ENCODE measurements at places on chromosomes 1 and 21. TPM values are rescaled to one million over a fixed set of nuclear protein-coding genes. Genes with fewer than 3 reads are reported as not detected.
A peak's percentile ranks its signal among the peaks of the same experiment; 100 is the strongest.

SHISAL2A gene
- 4.9 TPM for total RNA-seq

SLAMF1 gene
- total RNA-seq: 138 TPM

DNAI4 gene
- total RNA-seq: 1.2 TPM

TFAP2E gene
- 0.76 TPM for total RNA-seq

IFI6 gene
- total RNA-seq: 15.4 TPM

LCE6A gene
- total RNA-seq: not detected

HES3 gene
- not detected for total RNA-seq

SYDE2 gene
- total RNA-seq: 3.6 TPM

COL9A2 gene
- total RNA-seq: 0.96 TPM

CATSPERE gene
- total RNA-seq: not detected

KRTAP7-1 gene
- not detected for total RNA-seq

OLIG1 gene
- total RNA-seq: not detected

IPP gene
- total RNA-seq: 11.3 TPM

COL6A1 gene
- 3.6 TPM for total RNA-seq

CFHR1 gene
- not detected for total RNA-seq

DNA sequence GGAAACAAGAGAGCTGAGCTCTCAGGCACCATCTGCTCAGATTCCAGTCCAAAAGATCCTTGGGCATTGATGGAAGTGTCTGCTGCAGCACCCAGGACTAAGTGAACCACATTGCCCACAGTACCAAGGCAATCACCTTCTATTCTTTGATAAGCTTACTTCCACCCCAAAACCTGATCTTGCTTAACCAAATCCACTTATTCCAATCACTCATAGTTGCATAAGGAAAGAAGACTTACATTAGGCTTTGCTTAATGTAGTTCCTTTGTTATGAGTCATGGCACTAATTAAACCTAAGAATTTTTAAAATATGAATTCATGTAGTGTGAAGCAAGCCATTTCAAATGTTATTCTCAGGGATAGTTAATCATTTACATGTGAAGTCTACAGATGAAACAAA, 84.5 kb downstream of the UCHL5 start:
- no peak for DNase-seq

DNA sequence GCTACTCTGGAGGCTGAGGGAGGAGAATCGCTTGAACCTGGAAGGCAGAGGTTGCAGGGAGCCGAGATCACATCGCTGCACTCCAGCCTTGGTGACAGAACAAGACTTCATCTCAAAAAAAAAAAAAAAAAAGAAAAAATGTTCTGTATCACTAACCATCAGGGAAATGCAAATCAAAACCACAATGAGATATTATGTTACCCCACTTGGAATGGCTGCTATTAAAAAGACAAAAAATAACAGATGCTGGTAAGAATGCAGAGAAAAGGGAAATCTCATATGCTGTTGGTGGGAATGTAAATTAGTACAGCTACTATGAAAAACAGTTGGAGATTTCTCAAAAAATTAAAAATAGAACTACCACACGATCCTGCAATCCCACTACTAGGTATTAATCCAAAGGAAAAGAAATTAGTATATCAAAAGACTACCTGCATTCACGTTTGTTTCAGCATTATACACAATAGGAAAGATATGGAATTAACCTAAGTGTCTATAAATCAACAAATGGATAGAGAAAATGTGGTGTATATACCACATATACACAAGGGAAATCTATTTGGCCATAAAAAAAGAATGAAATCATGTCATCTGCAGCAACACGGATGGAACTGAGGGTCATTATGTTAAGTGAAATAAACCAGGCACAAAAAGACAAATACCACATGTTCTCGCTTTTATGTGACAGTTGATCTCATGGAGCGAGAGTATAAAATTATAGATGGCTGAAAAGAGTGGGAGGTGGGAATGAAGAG, 62.6 kb downstream of the ABL2 start:
- no peak for DNase-seq

- no peak for DNase-seq
Measured at GRCh38 chr1:67618285-67619018, 66.5 kb upstream of the GADD45A start.

DNA sequence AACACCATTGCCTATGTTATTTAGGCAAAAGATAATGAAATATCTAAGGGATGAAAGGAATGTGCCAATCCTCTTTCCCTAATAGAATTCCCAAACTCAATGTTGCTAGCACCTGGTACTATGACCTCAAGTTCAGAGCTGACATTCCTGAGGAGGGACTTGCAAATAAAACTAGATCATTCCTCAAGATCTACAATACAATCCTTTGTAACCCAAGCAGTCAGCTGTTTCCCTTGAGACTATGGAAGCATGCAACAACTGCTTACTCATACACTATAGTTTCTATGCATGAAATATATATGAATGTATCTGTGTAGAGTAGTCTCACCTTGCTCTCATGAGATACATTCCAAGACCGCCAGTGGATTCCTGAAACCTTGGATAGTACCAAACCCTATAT, 65.0 kb downstream of the ABL2 start:
- DNase-seq: no peak

GRCh38 chr1:147091801-147092200, 80.5 kb downstream of the PRKAB2 start:
- no peak for DNase-seq

DNA sequence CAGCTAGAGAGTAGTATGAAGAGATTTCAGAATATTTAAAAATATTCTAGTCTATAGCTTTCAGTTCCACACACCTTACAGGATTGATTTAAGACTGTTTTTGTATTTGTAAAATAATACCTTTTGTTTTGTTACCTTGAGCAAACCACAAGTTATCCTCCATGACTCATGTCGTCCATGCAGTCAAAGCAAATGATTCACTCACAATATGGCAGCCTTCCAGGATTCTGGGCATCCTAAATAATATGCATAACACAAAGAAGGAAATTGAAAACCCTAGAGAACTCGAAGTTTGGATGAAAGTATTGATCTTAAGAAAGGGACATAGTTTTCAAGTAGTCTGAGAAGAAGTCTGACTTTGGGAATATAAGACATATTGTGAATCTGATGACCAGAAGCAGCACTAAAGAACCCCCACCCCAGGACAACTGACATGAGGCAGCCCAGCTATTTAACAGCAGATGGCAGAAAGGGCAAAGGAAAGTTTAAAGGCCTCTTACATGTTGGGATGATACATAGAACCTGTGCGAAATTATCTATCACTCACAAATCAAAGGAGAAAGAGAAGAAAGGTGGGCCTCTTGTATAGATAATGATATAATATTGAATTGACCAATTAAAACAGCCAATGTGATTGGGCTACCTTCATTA, 857.9 kb downstream of the BRINP3 start:
- no peak for DNase-seq

- no peak for DNase-seq
Measured at GRCh38 chr21:26438976-26439375, 134.1 kb downstream of the CYYR1 start.

DNA sequence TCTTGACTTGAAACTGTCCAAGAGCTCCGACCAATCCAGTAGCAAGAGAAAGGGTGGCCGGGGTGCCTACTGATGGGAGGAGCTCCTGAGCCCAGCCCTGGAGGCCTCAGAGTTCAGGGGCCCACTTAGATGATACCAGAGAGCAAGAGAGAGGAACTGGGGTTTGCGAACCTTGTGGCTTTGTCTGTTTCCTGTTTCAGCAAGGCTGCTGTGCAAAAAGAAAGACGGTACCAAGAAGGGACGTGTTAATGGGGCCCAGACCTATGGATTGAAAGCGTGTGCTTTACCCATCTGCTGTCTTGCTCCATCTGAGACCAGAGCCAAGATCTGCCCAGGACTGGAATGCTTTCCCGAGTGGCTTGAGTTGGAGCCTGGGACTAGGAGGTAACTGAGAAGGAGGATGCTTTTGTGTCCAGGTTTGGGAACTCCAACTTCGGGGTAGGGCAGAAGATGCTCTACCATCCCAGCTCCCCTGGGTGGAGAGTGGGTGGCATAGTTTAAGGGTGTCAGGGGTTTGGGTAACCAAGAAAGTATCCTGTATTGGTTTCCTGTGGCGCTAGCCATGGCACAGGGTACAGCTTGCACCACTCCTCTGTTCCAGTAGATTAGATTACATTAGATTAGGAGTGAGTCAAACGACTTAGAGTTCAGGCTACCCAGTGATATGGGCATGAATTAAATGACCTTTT, at the start of gene TRAF3IP3:
TRAF3IP3 (plus strand) TSS at position 128 of the 689 bp plus-strand sequence. CDS start 3,987 bp downstream, outside the sequence.
- DNase-seq: peak; percentile 60

DNA sequence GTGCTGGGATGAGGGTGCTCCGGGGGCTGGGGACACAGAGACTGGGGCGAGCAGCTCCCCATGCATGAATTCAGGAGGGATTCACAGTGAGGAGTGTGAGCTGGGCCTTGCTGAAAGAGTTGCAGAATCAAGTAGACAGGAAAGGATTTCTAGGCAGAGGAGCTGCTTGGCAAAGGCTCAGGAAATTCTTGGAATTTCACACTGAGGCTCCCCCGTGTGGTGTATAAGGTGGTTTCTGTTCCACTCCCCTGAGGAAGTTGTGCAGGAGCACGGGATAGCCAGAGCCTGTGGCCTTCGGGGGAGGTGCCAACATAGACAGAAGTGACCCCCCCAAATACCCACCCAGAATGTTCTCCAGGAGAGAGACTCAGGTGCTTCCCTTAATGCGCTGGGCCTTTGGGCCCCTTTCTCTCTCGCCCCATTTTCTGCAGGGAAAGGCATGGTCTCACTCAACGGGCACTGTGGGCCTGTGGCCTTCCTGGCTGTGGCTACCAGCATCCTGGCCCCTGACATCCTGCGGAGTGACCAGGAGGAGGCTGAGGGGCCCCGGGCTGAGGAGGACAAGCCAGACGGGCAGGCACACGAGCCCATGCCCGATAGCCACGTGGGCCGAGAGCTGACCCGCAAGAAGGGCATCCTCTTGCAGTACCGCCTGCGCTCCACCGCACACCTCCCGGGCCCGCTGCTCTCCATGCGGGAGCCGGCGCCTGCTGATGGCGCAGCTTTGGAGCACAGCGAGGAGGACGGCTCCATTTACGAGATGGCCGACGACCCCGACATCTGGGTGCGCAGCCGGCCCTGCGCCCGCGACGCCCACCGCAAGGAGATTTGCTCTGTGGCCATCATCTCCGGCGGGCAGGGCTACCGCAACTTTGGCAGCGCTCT, 58.5 kb upstream of the ACTL8 start:
- no peak for DNase-seq

GRCh38 chr1:200034761-200035396, 7.4 kb downstream of the NR5A2 start:
- no peak for DNase-seq

- DNase-seq: no peak
Measured at GRCh38 chr1:199226163-199226562, 587.3 kb downstream of the PTPRC start.

- DNase-seq: peak; percentile 65
Measured at GRCh38 chr1:155193275-155193990, 14.3 kb downstream of the THBS3 start.

- no peak for DNase-seq
Measured at GRCh38 chr1:181335631-181336030, 147.7 kb upstream of the CACNA1E start.

DNA sequence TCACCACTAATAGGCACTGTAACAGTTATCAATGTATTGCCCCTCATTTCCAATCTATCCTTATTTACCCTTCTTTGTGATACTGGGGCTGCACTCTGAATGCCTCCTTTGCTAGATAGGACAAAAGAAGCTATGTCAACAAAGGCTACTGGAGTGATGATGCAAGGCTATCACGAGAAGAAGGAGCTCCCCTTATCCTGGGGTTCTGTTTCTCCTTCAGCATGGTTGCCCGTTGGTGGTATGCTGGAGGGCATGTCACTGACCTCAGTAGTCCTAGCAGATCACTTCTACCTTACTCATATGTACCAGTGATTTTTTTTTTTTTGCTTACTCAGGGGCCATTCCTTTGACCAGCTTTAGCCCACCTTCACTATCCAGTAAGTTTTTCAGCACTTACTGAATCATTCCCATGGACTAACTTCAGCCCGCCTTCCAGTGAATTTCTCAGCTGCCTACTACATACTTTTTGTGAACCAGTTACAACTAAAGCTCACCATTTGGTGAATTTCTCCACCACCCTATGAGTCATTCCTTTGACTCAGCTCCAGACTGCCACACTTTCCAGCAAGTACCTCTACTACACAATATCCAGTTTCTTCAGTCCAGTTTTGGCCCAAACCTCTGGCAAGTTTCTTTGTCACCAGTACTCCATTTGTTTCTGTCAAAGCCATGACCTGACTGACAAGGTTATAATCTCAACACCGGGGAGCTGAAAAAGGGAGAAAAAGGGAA, 944.5 kb downstream of the KCNT2 start:
- DNase-seq: no peak

DNA sequence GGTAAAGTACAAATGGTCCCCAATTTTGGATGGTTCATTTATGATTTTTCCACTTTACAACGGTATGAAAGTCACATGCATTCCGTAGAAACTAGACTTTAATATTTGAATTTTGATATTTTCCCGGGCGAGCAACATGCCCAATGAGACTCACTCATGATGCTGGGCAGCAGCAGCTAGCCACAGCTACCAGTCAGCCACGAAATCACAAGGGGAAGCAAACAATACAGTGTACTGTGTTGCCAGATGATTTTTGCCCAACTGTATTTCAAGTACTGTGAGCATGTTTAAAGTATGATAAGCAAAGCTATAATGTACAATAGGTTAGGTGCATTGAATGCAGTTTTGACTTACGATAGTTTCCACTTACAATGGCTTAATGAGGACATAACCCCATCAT, 266.8 kb downstream of the VAV3 start:
- no peak for DNase-seq

- DNase-seq: no peak
Measured at GRCh38 chr21:37237764-37238163, 29.4 kb downstream of the VPS26C start.

- no peak for DNase-seq
Measured at GRCh38 chr1:2391931-2392509, 379 bp downstream of the RER1 start.

GRCh38 chr1:164518692-164519332, 40.2 kb upstream of the PBX1 start:
- DNase-seq: no peak

- DNase-seq: no peak
Measured at GRCh38 chr21:29787361-29787909, 152.4 kb downstream of the GRIK1 start.

- DNase-seq: no peak
Measured at GRCh38 chr21:46518983-46519583, 60.4 kb downstream of the DIP2A start.

- no peak for DNase-seq
Measured at GRCh38 chr1:184031409-184032107, 6.0 kb downstream of the COLGALT2 start.

DNA sequence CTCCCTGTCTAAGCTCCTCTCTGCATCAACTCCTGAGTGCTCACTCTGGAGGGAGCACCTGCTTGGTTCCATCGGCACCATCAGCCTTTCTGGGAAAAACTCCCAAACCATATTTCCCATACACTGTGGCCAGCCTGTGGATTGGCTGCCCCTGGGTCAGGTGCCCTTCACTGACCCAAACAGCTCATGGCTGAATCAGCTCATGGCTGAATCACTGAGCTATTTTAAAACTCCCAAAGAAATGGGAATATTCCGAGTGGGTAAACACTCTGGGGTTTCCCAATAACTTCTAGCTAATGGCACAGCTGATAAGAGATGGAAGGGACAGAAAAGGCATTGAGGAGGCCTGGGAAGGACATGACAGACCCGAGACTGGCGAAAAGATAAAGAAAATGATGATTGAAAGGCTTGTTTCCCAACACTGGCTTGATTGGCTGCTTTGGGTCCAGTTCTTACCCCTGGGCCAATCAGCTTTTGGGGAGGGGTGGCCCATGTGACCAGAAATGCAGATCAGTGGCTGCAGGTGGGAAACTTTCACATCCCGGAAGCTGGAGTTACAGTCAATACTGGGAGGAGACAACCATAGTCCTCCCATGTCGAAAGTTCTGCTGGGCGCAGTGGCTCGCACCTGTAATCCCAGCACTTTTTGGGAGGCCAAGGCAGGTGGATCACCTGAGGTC, 37.3 kb upstream of the KAZN start:
- DNase-seq: no peak

GRCh38 chr21:37593015-37593414, 226.4 kb downstream of the DYRK1A start:
- no peak for DNase-seq

Measured in activated T-cell treated with anti-CD3 and anti-CD28 coated beads, Interleukin-2, amount 50 U/mL, for 4 hours (primary cell).